ENCODE measurements at places on chromosomes 11 and 22.

DNA sequence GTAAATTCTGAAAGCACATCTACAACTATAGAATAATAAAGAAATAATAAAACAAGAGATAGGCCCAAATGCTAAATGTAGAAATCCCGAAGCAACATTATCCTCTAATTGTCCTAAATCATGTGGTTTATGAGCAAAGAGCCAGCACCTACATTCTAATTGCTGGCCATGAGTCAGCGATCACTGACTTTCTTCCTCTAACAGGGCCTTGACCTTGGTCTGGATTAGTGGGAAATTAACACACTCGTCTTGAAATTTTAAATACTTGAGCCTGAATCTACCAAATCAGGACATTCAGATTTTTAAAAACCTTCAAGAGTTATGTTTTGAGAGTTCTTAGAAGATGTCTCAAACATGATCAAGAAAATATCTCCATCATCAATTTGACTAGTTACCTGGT, 727.6 kb downstream of the METTL15 start:
- no peak for DNase-seq

DNA sequence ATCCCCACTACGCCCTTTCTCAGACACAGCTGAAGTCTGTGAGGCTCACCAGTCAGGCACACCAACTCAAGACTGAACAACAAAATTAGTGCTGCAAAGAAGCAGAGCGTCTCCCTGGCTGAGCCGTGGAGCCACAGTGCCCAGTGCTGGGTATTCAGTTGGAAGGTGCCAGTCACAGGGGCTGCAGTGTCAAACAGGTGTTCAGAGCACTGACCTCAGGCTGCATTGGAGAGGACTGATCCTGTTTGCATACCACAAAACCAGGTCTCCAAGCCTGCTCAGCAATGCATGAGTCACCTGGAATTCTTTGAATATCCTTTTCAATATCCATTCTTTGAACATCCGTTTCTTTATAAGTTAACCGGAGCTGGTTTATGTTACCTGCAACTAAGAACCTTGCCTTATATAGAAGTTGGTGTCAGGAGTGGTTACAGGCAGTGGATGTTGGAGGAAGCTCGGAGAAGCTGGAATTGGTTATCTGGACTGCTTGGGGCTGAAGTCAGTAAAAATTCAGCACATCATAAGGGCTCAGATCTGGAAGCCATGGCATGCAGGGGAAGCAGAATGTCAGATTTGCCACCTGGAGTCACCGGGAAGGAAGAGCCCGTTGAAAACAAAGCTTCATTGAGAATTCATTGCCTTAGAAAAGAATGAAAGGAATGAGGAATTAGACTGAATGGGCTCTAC, 30.3 kb downstream of the PDGFB start:
- no peak for DNase-seq

- no peak for DNase-seq
Observed at GRCh38 chr11:108286370-108286769, 63.5 kb downstream of the ATM start.

GRCh38 chr11:66479394-66480116, 679 bp upstream of the DPP3 start:
- no peak for DNase-seq

GRCh38 chr11:130066338-130066737, 3.4 kb upstream of the APLP2 start:
- no peak for DNase-seq

- DNase-seq: no peak
Observed at GRCh38 chr22:49353235-49353634, 474.4 kb downstream of the BRD1 start.

GRCh38 chr11:93822359-93822758, 28.1 kb downstream of the VSTM5 start:
- DNase-seq: no peak

DNA sequence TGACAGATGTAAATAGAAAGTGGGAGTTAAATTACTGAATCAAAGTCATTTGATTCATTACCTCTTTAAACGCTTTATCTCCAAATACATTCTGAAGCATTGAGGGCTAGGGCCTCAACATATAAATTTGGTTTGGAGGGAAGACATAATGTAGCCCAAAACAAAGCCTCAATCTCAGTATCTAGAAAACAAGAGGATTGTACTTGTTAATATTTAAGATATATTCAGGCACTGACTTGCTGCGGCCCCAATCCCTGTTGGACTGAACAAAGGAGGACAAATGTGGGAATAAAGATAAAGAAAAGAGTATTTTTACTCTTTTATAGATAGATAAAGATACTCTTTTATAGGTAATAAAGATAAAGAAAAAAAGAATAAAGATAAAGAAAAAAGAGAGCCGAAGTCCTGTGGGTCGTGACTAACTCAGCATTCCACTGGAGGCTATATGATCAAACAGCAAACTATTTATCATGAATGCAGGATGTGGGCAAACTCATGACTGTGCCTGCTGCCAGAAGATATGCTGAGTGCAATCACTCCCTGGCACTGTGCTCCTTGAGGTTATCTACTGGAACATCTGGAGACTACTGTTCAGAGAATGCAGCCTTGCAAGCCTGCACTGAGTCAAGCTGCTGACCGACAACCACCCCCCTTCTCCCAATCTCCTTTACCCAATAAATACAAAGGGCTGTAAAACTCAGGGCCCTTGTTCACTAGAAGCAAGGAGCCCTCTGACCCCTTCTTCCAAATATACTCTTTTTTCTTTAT, 6.9 kb downstream of the OR10V1 start:
- DNase-seq: no peak

DNA sequence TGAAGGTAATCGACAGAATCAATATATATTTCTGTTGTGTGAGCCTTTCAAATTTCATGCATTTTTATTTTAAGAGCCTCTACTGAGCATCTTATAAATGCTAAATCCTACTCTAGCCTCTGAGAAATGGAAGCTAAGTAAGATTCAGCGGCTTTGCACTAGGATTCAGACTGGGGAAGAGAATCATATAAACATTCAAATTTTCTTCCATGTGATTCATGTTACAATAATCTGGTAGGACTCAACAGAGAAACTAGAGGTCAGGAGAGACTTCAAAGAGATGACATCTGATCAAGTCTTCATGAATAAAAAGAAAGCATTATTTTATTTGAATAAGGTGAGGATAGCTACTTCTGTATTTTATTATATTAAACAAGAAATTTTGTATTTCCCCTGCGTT, 538.9 kb downstream of the DLG2 start:
- DNase-seq: no peak

DNA sequence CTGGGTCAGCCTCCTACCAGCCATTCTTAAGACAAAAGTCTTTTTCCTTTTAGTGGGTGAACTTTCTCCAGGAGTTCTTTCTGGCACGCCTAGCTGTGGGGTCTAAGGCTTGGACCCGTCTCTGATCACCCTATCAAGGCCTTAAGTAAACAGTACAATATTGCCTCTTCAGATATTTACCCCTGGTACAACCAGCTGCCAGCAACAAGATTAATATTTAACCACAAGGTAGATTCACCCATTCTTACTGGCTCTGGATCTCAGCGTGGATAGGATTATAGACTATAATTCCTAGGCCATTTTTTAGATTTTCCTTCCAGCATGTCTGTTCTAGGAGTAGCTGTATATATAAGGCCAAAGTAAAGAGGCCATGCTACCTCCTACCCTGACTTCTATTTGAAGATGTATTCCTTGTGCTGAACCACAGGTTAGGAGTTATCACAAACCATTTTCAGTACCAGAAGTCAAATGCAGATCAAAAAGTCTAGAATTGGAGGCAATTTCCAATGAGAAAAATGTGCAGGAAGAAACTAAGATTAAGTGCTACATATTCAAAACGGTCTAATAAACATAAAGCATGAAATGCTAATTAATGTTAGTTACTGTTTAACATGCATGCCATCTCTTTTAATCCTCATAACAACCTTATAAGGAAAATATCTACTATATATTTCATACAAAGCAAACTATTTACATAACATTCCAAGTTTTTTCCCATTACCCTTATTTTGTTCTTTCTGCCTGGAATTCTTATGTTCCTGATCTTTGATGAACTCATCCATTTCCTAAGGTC, 110.0 kb upstream of the SYN3 start:
- no peak for DNase-seq

GRCh38 chr11:88307749-88308425, 29.6 kb downstream of the CTSC start:
- DNase-seq: no peak

- DNase-seq: no peak
Observed at GRCh38 chr11:86938900-86939880, 16.0 kb downstream of the FZD4 start.

DNA sequence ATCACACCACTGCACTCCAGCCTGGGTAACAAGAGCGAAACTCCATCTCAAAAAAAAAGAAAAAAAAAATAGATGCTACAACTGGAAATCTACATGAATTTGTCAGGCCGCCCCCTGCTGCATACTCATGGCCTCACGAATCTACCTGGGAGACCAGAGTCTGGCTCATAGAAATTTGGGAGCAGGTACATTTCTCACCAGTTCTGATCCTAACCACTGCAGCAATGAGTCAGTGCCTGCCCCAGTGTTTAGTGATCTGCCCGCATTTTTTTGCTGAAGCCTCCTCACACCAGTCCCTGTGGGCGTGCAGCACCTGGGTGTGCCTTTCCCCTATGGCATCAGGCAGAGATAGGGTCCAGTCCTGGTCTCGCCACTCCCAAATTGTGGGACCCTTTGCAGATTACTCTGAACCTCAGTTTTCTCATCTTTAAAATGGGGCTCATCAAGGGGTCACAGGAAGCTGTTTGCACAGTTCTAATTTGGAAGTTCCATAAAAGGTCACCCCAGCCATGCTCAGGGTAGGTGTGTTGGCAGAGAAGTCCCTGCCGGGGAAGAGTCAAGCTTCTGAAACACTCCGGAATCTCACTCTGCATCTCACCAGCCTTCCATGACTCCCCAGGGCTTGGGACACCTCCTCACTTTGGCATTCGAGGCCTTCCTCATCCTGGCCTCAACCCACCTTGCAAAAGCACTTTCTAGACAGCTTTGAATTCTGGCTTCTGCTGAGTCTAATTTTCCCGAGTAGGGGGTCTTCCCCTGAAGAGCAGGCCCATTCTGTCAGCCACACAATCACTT, 39.3 kb upstream of the LINC01488 start:
- DNase-seq: no peak

GRCh38 chr22:36336246-36337182, 51.3 kb downstream of the MYH9 start:
- DNase-seq: no peak

GRCh38 chr11:61055776-61056175, 46.5 kb upstream of the CD5 start:
- DNase-seq: no peak

DNA sequence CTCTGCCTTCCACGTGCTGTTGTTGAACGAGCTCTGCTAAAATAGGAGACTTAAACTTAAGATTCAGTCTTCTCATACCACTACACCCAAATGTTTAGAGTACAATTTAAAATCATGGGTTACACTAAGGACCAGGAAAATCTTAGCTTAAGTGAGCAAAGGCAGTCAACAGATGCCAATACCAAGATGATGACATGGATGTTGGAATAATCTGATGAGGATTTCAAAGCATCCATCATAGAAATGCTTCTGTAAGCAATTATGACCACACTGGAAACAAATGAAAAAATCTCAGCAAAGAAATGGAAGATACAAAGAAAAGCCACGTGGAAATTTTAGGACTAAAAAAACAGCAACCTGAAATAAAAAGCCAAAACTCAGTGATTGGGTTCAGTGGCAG, 109.8 kb downstream of the ATXN10 start:
- DNase-seq: no peak

DNA sequence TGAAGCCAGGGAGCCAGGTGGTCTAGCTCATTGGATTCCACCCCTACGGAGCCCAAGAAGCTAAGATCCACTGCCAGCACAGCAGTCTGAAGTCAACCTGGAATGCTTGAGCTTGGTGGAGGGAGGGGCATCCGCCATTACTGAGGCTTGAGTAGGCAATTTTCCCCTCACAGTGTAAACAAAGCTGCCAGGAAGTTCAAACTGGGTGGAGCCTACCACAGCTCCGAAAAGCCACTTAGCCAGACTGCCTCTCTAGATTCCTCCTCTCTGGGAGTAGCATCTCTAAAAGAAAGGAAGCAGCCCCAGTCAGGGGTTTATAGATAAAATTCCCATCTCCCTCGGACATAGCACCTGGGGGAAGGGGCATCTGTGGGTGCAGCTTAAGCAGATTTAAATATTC, 620.3 kb downstream of the NELL1 start:
- no peak for DNase-seq

DNA sequence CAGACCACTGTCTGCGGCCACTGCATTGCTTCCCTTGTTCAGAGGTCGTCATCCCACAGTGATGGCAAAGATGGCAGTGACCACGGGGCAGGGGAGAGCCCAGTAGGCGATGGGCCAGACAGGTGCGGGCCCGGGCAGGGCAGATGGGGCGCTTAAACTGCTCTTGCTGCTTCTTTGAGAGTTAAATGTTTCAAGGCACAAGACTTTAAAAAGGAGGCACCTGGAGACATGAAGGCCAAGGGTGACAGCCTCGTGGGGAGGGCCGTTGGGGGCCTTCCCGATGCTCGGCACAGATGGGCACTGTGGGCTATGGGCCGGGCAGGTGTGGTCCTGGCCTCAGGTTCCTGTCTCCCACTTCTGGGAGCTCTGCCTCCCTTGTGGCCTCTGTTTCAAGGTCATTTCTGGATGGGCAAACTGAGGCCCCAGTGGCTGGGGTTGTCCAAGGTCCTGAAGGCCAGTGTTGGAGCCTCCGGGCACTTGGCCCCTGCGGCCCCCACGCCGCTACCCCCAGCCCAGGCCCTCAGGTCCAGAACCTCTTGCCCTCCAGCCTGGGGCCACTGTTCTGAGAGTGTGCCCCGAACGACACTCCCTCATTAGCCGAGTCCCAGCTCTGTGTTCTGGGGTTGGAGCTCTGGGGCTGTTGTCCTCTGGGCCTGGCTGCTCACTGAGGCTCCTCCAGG, 16.9 kb upstream of the CCDC188 start:
- DNase-seq: no peak
